Retina (tissue), 1 donor: ENCODE measurements at places on chromosomes 1 and 21.

DNA sequence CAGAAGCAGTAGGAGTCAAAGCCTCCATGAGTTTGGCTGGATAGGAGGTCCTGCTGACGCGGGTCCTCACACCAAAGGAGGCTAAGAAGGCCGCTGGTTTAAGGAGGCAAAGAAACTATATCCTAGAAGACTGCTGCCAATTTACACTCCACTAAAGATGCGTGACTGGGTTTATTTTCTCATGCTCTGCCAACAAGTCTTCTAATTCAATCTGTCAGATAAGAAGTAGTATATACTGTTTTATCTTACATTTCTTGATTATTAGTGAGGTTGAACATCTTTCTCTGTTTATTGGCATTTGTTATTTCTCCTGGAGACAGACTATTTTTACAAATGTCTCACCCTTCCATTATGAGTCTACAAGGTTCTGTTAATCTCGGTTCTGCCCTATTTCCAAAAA lies 34.1 kb downstream of the ACBD6 start:
- no peak for DNase-seq

GRCh38 chr21:46039891-46040660 lies 57.8 kb upstream of the COL6A2 start:
- no peak for DNase-seq

DNA sequence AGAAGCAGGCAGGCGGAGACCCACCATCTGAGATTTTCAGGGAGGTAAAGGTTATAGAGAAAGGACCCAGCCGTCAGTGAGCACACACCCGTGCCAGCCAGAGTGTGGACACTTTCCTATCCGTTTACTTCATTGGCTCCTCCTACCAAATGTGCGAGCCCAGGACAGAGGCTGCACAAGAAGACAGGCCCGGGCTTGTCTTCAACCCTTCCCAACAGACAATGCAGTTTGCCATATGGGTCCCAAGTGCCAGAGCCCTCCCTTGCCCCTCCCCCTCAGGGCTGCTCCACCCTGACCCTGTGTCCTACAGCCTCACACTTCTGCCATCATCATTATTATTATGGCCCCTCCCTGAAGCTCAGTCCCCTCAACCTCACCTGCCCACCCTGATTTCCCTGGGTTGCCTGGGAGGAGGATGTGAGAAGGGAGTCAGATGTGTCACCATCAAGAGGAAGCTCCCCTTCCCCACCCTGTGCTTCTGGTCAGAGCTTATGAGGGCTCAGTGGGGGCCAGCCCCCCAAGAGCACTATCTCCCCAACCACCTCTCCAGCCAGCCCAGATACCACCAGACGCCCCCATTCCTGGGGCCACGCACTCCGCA lies 9.4 kb downstream of the LAPTM5 start:
- no peak for DNase-seq

- no peak for DNase-seq
These were observed 13.4 kb downstream of the A3GALT2 start for GRCh38 chr1:33307494-33307864.

DNA sequence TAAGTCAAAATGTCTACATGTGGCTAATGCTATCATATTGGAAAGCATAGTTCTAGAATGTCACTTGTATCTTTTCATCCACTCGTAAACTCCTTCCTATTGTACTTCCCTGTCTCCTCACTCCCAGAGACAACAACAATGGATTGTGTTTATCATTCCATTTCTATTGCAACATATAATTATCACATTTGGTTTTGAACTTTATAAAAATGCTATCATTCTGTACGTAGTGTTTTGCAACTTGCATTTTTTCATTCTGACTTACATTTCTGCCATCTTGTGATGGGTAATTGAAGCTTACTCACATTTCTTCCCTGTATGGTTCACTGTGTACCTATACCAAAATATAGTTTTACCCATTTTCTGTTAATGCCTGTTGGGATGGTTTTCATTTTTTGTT lies 14.5 kb upstream of the CSF3R start:
- no peak for DNase-seq

DNA sequence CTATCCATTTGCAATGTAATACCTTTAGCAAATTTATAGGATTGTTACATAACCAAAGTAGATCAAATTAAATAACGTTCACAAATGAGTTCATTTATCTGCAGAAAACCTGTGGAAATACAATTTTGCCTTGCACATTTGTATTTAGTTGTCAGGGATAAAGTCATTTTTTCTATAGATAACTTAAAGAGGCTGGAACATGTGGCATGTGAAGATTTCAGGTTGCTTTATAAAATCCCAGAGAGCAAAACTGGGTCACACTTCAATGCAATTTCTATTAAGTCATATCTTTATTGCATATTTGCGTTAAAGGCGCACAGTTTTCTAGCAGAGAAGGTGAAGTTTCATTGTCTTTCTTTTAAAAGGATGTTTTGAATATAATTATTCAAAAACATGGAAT lies 342.4 kb downstream of the USP25 start:
- no peak for DNase-seq

- no peak for DNase-seq
These were observed 865 bp downstream of the ADPRS start for GRCh38 chr1:36089393-36090121.

GRCh38 chr1:176903474-176903873 lies 261.0 kb downstream of the ASTN1 start:
- DNase-seq = no peak

GRCh38 chr1:162903246-162903645 lies 42.3 kb upstream of the CCDC190 start:
- no peak for DNase-seq

- DNase-seq = no peak
These were observed 440 bp downstream of the PIGP start for GRCh38 chr21:37072274-37072987.

DNA sequence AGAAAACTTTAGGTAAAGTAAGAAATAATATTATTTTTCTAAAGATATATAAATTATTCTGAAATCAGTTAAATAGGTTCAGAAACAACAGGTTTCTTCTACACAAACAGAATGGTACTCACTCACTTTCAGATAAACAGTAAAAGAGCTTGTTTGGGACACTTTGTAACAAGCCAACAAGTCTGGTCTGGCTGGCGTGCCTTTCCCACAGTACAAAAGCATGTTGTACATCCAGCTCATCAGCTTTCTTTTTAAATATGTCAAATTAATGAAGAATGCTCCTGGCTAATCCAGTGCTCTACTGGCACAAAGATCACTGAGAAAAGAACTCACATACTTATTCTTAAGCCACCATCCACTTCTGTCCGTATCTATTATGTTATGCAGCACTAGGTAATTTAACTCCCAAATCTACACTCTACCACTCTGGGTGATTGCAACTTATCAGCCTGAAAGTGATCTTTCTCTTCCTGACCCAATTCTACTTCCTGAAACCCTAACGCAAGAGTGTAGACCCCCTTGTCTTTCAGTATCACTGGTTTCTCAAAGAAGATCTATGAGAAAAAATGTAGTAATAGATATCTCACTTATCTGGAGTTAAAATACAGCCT lies 32.6 kb downstream of the TRIT1 start:
- no peak for DNase-seq

DNA sequence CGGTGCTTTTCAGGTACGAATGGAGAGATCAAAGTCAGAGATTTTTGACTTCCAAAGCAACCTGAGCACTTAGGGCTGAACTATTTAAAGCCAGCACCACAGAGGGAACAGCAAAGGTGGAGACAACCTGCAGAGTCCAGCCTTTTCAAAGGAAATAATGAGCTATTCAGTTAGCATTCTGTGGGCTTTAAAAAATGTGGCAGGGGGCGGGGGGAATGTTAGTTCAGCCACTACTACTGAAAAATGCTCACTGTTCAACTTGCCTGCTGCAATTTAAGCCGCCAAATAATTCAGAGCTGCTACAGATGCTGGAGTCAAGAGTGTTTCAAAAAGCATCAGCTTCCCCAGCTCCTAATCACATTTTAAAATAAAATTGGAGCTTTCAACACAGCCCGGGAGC lies 473.3 kb upstream of the PLXNA2 start:
- DNase-seq = no peak

DNA sequence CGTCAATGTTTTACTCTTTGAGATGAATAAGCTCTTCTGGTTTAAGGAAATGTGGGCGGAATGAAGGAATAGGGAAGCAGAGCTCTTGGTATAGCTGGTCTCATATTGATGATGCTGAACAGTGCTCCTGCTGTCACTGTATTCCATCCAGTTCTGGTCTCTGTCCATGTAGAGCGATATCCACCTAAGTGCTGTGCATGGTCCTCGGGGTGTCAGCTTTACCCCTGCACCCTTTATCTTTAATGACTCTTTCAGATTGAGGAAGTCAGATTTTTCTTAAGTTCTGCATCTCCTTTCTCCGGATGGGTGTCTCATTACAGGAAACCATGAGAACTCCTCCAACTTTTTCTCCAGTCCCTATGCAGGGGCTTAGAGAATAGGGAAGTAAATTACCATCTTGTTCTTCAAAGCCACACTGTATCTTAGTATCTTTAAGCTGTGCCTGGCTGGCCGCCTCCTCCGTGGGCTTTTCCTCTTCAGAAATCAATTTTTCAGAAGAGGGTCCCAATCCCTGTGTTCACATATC lies 52.9 kb downstream of the PDE4B start:
- DNase-seq = no peak

DNA sequence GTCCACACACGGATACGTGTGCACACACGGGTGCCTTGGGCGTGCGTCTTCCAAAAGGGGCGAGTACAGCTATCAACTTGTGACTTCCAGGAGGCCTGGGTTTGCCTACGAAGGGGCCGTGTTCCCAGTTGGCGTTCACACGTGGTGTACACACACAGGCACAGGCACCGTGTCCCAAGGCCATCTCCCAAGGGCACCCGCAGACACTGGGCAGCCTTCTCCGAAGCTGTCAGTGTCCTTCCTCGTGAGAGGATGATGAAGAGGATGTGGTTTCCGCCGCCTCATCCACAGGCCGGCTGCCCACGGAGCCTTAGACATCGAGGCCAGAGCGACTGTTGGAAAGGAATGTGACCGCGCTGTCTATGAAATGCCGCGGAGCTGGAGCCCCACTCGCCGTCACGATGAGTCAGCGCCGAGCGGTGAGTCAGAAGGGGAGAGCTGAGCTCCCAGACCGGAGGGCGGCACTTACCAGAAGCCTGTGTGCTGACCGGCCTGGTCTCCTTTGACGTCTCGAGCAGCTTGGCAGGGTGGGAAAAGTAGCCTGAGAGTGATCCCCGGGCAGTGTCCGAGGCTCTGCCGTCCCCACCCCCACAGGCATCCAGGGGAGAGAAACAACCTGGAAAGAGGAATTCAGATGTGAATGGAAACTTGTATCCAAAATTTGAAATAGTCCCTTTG lies 141.4 kb upstream of the ARHGEF16 start:
- peak; percentile 75 for DNase-seq

- no peak for DNase-seq
These were observed 18.3 kb downstream of the HYI start for GRCh38 chr1:43435146-43436145.

DNA sequence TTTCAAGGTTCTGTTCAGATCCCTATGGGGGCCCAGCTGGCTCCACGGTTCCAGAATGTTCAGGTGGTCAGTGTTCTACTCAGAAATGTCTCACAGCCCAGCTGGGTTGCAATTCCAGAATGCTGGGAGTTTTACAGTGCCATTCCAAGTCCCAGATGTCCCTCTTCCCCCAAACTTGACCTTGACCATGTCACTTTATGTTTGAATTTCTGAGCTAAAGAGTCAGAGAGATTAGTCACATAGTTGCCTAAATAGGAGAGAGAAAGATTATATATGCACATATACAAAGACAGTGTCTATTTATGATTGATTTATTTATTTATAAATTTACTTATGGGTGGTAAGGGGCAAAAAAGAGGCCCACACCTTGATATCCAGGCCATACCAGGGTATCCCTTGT lies 2.5 kb downstream of the GPR3 start:
- no peak for DNase-seq

- no peak for DNase-seq
These were observed 21.5 kb downstream of the RCAN1 start for GRCh38 chr21:34593423-34593822.

DNA sequence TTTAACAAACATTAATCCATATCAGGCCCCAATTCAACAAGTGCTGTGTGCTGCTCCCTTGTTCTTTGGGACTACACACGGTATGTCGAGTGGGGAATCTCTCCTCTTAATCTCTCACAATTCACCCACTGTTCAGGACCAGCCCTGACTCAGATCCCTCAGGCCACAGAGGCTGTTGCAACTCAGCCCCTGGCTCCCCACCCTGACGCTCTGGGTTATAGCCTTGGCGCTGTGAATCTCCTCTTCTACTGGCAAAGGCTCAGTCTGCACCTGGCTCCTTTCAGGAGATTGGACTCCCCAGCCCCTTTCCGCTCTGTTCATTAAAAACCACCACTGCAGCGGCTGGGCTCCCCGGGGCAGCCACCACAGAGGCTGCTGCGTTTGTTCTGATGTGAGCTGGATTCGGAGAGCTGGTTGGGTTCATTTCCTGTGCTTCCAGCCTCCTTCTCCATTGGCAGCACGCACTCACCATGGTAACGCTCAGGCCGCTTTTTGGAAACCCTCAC lies 13.0 kb downstream of the CAPN8 start:
- peak; percentile 56 for DNase-seq

DNA sequence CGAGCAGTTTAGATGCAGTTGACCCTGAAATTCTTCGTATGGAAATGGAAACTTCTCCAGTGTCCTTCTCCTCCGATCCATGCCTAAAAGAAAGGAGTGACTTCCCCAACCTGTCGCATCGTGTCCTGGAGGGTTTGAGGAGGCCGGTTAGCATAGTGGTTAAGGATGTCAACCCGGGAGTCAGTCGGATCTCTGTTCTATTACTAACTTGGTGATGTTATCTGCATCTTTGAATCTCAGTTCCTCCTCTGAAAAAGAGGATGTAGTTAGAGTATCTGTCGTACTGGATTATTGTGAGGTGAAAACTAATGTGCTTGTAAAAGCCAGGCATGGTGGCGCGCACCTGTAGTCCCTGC lies 684 bp downstream of the ZBTB8B start:
- DNase-seq = no peak

GRCh38 chr1:117734403-117734802 lies 128.6 kb downstream of the TENT5C start:
- no peak for DNase-seq

GRCh38 chr1:43781574-43781973 lies 74.2 kb downstream of the ST3GAL3 start:
- DNase-seq = no peak
